ENCODE measurements at places on chromosomes 11 and 22. TPM values are rescaled to one million over a fixed set of nuclear protein-coding genes. Genes with fewer than 3 reads are reported as not detected.
A peak's percentile ranks its signal among the peaks of the same experiment; 100 is the strongest.

The GGA1 gene
- 64.4 TPM for total RNA-seq

DNA sequence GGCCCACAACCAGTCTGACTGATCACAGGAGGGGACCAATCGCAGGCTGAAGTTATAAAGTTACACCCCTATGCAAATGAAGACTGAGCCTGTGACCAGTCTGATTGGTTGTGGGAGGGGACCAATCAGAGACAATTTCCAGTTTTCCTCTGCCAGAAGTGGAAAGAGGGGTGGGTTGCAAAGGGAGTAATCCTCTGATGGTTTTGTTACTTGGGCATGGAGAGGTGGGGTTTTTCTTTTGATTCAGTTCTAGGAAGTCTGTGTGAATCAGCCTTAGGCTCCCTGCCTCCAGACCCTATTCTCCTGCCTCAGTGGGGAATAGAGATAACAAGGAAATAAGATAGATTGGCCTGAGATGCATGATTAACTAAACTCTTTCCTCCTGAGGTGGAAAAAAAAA, 9.9 kb downstream of the OR6M1 start:
- H3K36me3 ChIP-seq: no peaks in the 10 kb centered on the region
- no peak for DNase-seq
- no peaks in the 10 kb centered on the region for H3K27me3 ChIP-seq

The DCHS1 gene
- total RNA-seq: 28.0 TPM

The RBMXL2 gene
- not detected for total RNA-seq

DNA sequence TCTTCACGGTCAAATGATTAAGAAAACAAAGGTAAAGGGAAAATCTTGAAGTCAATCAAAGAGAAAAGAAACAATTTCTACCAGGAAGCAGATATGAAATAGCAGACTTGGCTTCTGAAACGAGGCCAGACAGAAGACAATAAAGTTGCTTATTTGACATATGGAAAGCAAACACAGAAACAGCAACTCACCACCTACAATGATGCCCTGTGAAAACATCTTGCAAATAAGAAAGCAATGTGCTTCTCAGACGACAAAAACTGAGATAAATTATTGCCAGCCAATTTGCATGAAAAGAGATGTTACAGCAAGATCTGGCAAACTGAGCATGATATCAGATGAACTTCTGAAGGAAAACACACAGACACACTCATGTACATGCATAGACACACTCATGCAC, 45.9 kb upstream of the CTSC start:
- H3K4me1 ChIP-seq: no peaks in the 10 kb centered on the region
- DNase-seq: no peak

The SLC22A12 gene
- total RNA-seq: not detected

DNA sequence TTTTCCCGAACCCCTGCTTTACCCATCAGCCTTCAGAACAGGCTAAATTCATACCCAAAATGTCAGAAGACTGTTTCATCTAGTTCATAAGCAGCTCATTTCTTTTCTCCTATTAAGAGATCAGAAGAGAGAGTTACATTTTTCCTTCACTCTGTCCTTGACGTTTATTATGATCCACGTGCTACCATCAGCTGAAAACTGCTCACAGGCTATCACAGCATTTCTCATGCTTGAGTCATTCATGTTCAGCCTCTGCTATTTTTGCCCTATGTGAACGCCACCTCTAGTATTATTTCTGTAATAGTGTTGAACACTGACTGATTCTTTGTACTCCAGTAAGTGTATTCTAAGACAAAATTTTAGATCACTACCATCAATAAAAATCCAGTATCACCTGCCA, 51.9 kb downstream of the SLC1A2 start:
- H3K27ac ChIP-seq: no peak overlapping the region
- H3K36me3 ChIP-seq: no peaks in the 10 kb centered on the region
- peaks cover 22% of the 10 kb centered on the region for H3K4me1 ChIP-seq
- no peak overlapping the region for H3K4me3 ChIP-seq
- no peak for DNase-seq

The NFAM1 gene
- 12.6 TPM for total RNA-seq

- H3K4me1 ChIP-seq: no peaks in the 10 kb centered on the region
- H3K27ac ChIP-seq: no peak overlapping the region
- no peaks in the 10 kb centered on the region for H3K36me3 ChIP-seq
Observed at GRCh38 chr11:20754933-20755332, 85.5 kb downstream of the NELL1 start.

DNA sequence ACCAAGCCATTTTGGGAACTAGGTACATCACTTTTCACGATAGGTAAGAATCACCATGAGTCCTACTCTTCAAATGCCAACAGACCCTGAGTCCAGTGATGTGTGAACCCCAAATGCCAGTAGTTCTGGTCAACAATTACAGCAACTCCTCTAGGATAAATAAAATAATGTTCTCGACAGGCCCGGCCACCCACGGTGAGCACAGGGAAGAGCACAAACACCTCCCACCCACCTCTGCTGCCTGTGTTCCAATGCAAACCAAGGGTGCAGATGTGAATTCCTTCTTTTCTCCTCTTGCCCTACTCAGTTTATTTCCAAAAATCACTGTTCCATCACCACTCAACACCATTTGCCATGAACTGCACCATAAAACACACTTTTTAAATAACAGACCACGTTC, 33.3 kb downstream of the MPPED2 start:
- H3K36me3 ChIP-seq: no peaks in the 10 kb centered on the region
- DNase-seq: no peak
- no peaks in the 10 kb centered on the region for H3K27me3 ChIP-seq
- no peak overlapping the region for H3K27ac ChIP-seq

The TIMP3 gene
- total RNA-seq: 749 TPM

The CASP12 gene
- total RNA-seq: 2.4 TPM

DNA sequence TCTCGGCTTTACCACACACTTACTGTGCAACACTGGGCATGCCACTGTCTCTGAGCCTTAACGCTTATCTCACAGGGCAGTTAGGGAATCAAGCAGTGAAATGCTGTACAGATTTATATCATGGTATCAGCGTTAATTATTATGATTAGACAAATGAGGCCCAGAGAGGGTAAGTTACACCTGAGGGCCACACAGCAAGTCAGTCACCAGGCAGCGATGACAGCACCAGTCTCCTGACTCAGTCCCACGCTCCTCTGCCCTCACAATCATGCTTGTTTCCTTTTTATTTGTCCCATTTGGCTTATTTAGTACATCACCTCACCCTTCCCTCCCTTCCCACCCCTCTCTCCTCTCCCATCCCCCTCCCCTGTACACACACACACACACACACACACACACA, 12.2 kb downstream of the CHRDL2 start:
- no peaks in the 10 kb centered on the region for H3K27me3 ChIP-seq
- H3K36me3 ChIP-seq: no peaks in the 10 kb centered on the region
- no peak for DNase-seq
- H3K4me3 ChIP-seq: no peak overlapping the region
- no peak overlapping the region for H3K27ac ChIP-seq

The MYBPC3 gene
- 0.96 TPM for total RNA-seq

- no peak overlapping the region for H3K4me3 ChIP-seq
- DNase-seq: no peak
- H3K36me3 ChIP-seq: peaks cover 47% of the 10 kb centered on the region
Observed at GRCh38 chr11:66271816-66272215, 3.4 kb downstream of the RAB1B start.

The FZD4 gene
- 57.4 TPM for total RNA-seq

The PAK1 gene
- 28.2 TPM for total RNA-seq

The TREH gene
- total RNA-seq: 0.46 TPM

- H3K27ac ChIP-seq: no peak overlapping the region
- no peak overlapping the region for H3K4me3 ChIP-seq
- H3K27me3 ChIP-seq: no peaks in the 10 kb centered on the region
Observed at GRCh38 chr22:46187862-46188261, 37.5 kb downstream of the PPARA start.

The NRGN gene
- total RNA-seq: 79.9 TPM

- H3K4me3 ChIP-seq: no peak overlapping the region
- DNase-seq: no peak
- no peaks in the 10 kb centered on the region for H3K36me3 ChIP-seq
- no peak overlapping the region for H3K27ac ChIP-seq
- peaks cover 3% of the 10 kb centered on the region for H3K27me3 ChIP-seq
- peaks cover 2% of the 10 kb centered on the region for H3K4me1 ChIP-seq
Observed at GRCh38 chr11:69974528-69974927, 103.6 kb upstream of the ANO1 start.

GRCh38 chr11:123338266-123338800, 91.7 kb upstream of the GRAMD1B start:
- no peaks in the 10 kb centered on the region for H3K27me3 ChIP-seq
- no peak overlapping the region for H3K4me3 ChIP-seq
- no peaks in the 10 kb centered on the region for H3K36me3 ChIP-seq
- H3K27ac ChIP-seq: no peak overlapping the region
- DNase-seq: no peak

GRCh38 chr11:130897262-130898182, 18.8 kb downstream of the SNX19 start:
- peak overlapping the region; percentile 76 for H3K27ac ChIP-seq
- no peaks in the 10 kb centered on the region for H3K27me3 ChIP-seq
- no peak overlapping the region for H3K4me3 ChIP-seq
- DNase-seq: peak; percentile 76

The TTC38 gene
- total RNA-seq: 26.3 TPM

The CARD10 gene
- total RNA-seq: 17.0 TPM

DNA sequence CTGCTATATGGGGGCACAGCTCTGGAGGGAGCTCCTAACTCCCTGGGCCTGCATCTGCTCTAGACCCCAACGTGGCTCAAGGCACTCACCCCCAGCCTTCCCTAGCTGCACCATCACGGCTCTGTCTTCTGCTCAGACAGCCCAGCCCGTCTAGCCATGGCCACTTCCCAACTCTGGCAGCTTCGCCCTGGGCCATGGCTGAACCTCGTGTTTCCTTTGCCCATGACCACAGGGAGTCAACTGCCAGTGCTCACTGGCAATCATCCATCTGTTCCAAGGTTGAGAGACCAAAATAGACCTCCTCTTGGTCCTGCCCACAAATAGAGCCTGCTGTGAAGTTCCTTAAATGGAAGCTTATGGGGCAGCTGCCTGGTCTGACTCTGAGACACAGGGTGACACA, 5.4 kb downstream of the LMO1 start:
- H3K4me1 ChIP-seq: peaks cover 9% of the 10 kb centered on the region
- H3K27ac ChIP-seq: no peak overlapping the region
- H3K36me3 ChIP-seq: no peaks in the 10 kb centered on the region
- H3K4me3 ChIP-seq: no peak overlapping the region

The CSNK2A3 gene
- 3.9 TPM for total RNA-seq

The PATE1 gene
- total RNA-seq: not detected

The OR5P2 gene
- 1.3 TPM for total RNA-seq

The ADM gene
- total RNA-seq: 24.5 TPM

DNA sequence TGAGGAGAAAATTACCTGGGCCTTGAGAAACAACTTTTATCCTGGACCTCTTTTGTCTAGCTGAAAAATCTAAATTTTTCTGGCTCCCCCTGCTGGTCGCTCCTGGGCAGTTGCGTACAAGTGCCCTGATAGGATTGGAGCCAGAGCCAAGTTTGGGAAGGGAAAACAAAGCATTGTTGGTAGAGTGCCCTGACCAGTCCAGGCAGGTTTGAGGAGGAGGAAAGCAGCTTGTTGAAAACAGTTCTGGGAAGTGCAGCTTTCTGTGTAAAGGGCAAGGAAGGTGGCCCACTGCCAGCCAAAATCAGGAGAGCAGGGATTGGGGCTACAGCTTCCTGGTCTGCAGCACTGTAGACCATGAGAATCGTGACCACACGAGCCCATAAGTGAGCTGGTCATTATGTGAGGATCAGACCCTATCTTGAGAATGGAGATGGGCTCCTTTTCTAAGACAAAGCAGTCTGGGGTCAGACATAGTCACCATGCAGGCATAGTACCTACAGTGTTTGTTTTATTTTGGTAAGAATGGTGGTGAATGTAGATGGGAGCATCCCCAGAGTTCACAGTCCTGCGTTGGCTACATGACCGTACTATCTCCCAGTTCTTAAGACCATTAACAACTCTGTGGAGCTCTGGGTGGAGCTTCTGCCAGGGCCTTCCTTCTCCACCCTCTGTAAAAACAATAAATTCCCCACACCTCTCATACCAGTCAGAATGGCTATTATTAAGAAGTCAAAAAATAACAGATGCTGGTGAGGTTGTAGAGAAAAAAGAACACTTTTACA, 21.3 kb upstream of the PIK3IP1 start:
- H3K36me3 ChIP-seq: no peaks in the 10 kb centered on the region
- no peak overlapping the region for H3K4me3 ChIP-seq
- H3K4me1 ChIP-seq: peaks cover 12% of the 10 kb centered on the region
- H3K27me3 ChIP-seq: no peaks in the 10 kb centered on the region

DNA sequence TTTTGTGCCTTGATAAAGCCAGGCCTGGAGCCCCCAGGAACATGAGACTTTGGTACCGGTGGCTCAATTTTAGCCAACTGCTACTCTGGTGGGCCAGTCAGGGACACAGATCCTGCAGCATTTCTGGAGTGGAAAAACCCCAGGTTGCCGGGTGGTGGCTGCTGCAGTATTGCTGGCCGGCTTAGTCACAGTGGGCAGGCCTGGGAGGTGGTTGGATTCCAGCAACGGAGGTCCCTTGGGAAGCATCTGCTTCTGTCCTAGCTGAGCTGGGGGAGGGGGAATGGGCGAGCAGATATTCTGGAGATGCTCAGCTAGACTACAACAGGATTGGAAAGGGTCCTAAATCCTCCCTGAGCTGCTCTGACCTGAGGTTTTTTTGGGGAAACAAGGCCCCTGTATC, 31.6 kb upstream of the ACCSL start:
- no peaks in the 10 kb centered on the region for H3K36me3 ChIP-seq
- H3K4me3 ChIP-seq: no peak overlapping the region
- H3K27ac ChIP-seq: no peak overlapping the region

DNA sequence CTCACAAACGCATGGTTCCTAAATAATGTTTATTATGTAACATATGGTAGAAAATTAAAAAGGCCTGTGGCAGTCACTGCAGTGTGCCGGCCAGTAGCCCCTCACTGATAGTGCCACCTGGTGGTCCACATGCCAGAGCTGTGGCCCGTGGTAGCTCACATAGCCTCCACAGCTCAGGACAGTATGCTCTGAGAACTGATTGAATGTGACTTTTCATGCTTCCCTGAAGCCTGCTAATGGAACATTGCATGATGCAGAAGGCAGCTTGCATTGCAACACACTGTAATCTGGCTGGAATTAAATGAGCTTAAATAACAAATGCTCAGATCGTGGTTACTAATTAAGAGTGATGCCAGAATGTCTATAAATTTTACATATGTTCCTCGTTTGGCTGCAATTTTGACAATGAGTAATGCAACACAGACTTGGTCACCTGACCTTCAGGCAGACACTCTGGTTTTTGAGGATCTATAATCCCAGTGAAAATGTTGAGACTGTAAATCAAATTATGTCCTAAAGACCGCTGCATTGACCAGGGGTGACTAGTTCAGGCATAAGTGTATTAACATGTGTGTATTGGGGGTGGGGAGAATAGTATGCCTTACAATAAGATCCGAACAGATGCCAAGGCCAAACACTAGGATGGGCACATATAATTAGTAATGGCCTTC, 566.4 kb downstream of the METTL15 start:
- no peak overlapping the region for H3K4me3 ChIP-seq
- DNase-seq: no peak
- H3K27me3 ChIP-seq: no peaks in the 10 kb centered on the region
- H3K27ac ChIP-seq: no peak overlapping the region
- H3K36me3 ChIP-seq: no peaks in the 10 kb centered on the region

All from upper lobe of right lung (tissue), 1 donor.